ENCODE measurements at places on chromosomes 1 and 21. TPM values are rescaled to one million over a fixed set of nuclear protein-coding genes. Genes with fewer than 3 reads are reported as not detected.
A peak's percentile ranks its signal among the peaks of the same experiment; 100 is the strongest.

DNA sequence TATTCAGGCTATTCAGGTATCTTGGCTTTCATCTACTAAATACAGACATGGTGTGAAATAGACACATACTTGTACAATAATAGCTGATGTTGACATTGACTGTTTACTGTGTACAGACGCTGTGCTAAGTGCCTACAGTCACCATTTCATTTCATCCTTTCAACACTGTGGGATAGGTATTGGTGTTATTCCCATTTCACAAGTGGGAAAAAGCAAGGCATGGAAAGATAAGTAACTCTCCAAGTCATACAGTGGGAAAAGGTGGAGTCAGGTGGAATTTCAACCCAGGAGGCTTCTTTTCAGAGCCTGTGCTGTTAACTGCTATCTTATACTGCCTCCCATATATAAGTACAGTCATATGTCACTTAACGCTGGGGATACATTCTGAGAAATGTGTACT, 49.6 kb upstream of the ATP1A1 start:
- DNase-seq: no peak

DNA sequence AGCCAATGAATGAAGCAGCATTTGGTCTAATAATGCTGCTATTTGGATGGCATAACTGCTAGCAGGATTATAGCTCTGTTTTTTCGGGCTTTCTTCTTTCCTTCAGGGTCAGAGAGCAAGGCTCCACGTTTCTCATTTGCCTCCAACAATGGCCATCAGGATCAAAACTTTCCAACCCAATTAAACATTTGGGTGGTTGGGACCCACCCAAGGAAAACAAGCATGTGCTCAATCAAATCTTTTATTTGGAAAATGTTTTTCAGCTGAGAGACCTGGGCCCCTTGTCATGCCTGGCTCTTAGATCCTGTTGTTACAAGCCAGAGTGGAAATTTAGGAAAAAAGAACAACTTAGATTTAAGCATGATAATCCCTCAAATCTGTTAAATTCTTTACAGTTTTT, 373.1 kb upstream of the USP24 start:
- DNase-seq: no peak

DNA sequence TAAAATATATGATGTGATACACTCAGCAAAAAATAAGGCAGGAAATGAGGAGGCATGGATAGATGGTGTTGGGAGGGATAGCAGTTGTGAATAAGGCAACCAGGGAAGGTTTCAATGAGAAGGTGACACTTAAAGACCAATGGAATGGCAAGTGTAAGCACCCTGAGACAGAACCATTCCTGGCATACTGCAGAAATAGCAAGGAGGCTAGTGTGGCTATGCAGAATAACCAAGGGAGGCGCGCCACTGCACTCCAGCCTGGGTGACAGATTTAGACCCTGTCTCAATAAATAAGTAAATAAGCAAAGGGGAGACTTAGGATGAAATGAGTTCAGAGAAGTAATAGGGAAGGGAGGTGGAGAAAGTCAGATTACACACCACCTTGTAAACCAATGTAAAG, 113.9 kb downstream of the TOMM20 start:
- DNase-seq: no peak

DNA sequence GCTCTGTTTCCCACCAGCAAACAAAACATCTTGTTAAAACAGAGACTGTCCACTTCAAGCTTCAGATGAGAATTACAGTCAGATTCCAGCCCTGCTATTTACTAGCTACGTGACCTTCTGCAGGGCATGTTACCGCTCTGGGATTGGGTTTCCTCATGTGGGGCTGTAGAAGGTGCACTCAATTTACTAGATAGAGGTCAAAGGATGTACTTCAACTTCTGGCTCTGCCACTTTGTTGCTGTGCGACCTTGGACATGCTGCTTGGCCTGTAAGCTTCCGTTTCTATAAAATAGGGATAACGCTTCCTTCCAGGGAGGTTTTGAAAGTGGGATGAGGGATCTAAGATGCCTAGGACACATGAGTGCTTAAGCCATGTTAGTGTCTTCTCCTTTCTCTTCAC, 46.0 kb upstream of the LRIG2 start:
- no peak for DNase-seq

DNA sequence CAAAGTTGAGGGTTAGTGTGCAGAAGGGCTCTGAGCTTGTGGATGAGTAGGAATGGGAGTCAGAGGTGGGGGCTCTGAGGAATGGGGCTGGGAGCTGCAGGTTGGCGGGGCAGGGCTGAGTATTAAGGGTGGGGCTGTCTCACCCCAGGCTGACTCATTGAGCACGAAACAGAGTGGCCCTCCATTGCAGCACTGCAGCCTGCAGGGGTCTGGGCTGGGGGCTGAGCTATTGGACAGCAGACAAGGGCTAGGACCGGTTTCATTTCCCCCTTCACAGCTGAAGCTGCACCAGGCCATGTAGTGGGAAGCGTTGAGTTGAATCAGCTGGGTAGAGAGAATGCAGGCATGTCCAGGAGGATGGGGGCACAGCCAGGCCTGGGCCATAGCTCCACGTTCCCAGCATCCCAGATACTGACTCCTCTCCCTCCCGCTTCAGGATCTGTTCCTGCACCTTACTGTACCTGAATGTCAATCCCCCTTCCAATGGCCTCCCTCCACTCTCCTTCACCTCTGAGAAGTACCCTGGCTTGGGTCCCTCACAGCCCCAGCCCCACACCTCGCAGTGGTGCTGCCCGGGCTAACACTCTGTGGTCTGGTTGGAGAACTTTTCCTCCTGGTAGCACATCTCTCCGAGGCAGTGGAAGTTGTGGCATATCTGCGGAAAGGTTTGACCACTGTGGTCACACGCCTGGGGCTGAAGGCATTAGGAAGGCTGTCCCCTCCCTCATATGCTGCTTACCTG, 4.4 kb upstream of the INPP5B start:
- DNase-seq: peak; percentile 20

DNA sequence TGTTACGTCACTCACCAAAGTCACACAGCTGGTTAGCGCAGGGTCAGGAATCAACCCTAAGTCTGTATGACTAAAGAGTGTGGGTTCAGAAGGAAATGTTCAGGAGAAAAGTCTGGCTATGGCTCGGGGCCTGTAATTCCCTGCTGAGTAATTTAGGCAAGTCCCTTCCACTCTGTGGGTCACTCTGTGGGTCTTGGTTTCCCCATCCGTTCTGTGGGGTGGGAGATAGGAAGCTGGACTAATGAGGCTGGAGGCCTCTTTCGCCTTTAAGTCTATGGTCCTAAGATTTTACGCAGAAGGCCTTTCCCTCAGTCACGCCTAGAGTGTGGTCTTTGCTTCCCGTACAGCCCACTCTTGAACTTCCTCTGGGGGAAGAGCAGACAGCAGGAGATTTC, 14.3 kb upstream of the MED18 start:
- DNase-seq: no peak

GRCh38 chr1:188827400-188827799, 1650.3 kb downstream of the BRINP3 start:
- DNase-seq: no peak

DNA sequence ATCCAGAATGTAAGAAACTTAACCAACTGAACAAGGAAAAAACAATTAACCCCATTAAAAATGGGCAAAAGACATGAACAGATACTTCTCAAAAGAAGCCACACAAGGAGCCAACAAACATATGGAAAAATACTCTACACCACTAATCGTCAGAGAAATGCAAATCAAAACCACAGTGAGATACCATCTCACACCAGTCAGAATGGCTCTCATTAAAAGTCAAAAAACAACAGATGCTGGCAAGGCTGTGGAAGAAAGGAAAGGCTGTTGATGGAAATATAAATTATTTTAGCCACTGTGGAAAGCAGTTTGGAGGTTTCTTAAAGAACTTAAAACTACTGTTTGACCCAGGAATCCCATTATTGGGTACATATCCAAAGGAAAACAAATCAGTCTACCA, 51.2 kb downstream of the RGS4 start:
- DNase-seq: no peak

- peak; percentile 21 for DNase-seq
Measured at GRCh38 chr1:181504399-181504842, 21.1 kb downstream of the CACNA1E start.

DNA sequence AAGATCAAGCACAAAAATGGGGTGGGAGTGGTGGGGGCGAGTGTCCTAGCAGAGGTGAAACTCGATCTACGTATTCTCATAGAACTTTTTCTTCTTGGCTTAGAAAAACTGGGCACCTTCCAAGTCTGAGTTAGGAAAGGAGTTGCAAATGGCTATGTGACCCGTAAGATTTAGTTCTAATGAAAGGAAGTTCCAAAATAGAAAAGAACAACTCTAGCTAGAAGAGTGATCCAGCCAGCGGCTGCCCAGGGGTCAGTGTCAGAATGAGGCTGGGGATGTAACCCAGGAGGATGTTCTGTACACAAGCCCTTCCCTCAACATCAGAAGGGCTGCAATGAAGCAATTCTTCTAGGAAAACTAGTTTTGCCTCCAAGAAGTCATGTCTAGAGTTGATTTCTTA, 5.2 kb downstream of the MTARC1 start:
- no peak for DNase-seq

The GRIK1 gene
- total RNA-seq: not detected

The ERG gene
- total RNA-seq: 0.76 TPM

The CHODL gene
- not detected for total RNA-seq

The NR5A2 gene
- total RNA-seq: 0.65 TPM
